ENCODE measurements at places on chromosomes 7 and 10.

DNA sequence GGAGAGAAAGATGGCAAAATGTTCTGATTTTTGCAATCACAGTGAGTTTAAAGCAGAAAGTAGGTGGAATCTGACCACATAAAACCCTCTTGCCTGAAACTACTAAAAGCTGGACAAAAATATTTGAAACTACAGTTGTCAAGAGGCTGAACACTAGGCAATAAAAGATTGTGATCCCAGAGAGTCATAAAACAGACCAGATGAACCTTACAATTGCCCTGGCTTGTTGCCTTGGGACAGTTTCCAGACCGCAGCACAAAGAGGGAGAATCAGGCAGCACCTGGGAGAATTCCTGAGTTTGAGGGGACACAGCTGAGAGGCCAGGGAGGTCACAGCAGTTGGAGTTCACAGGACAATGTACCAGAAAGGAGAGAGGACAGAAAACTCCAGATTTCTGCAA is 107.3 kb upstream of the NANOS1 start:
- DNase-seq = no peak

- DNase-seq = no peak
These were observed 40.1 kb upstream of the STRIP2 start for GRCh38 chr7:129394101-129394500.

DNA sequence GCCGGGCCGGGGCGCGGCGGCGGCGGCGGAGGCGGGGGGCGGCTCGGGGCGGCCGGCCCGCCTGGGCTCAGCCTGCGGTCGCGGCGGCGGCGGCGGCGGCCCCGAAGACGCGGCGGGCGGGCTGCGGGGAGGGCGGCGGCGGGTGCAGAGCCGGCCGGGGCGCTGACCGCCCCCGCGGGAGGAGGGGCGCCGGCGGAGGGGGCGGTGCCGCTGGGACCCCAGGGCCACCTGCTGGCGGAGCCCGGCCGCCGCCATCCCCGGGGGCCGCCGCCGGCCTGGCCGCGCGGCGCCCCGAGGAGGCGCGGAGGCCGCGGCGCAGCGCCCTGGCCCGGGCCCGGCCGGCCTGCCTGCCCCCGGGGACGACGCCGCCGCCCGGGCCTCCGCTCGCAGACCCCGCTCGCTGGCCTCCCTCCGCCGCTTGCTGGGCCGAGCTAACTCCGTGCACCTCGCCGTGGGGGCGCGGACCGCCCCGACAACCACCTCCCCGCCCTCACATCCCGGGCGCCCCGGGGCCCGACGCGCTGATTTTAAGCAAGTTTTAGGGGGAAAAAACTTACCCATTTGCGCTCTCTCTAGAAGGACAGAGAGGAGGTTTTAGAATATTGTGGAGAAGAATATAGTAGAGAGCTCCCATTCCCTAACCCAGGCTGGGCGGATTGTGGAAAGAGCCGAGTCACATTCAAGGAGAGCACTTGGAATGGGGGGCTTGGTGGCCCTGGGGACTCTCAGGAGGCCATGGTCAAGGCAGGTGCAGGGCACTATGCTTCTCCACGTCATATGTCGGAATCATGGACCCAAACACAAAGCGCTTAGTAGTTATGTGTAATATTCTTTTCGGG is at the start of gene BEND7:
Gene BEND7, minus strand, starts transcription at position 140 of the 839 bp plus-strand sequence. CDS start 481 bp downstream, outside the sequence.
- no peak for DNase-seq

DNA sequence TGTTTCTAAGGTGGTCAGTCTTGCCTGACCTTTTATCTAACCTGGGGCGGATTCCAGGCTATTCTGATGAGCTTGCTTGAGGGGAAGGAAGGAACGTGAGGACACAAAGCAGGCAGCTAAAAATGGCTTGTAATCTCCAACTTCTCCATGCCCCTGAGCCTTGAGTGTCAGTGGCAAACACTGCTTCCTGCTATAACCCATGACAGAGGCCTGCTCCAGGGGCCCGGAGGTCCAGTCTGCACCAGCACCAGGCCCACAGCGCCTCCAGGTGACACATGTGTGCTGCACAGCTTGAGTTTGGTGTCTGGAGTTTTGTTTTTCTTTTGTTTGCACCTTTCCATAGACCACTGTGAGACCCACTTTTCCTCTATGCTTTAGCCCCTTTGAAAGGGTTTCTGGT is 207.9 kb downstream of the PAXIP1 start:
- no peak for DNase-seq

DNA sequence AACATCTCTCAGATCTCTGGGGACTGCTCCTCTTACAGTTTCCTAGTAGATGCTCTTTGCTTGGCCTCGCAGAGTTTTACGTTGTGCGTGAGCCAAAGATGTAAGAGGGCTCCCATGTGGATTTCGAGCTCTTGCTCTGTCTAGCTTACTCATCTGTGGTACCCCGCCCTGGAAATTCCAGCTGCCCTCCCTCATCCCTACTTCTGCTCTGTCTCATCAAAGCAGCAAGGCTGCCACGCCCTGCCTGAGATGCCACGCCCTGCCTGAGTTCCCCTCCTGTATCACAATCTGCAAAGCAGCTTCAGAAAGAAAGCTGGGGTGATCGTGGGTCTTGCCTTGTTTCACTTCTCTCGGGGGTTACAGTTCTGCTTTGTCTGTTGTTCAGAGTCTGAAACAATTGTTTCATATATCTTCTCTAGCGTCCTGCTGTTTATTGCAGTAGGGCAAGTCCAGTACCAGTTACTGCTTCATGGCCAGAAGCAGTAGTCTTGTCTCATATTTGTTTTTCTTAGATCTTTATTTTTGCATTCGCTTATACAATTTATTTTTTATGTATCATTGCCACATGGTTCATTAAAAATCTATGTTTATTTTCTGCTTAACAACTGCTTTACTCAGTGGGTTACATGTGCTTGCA is 36.1 kb upstream of the CCNY start:
- no peak for DNase-seq

DNA sequence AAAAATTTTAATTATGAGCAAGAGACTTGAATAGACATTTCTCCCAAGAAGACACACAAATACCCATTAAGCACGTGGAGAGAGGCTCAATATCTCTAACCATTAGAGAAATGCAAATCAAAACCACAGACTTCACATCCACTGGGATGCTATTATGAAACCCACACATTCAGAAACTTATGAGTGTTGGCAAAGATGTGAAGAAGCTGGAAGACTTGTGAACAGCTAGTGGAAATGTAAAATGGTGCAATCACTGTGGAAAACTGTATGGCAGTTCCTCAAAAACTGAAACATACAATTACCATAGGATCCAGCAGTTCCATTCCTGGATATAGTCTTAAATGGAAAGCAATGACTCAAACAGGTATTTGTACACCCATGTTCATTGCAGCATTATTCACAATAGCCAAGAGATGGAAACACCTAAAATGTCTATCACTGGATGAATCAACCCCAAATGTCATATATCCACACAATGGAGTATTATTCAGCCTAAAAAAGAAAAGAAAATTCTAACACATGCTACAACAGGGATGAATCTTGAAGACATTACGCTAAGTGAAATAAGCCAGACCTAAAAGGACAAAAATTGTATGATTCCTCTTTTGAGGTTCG is 53.5 kb upstream of the FRMD4A start:
- no peak for DNase-seq

Measured in activated CD4-positive, alpha-beta T cell treated with anti-CD3 and anti-CD28 coated beads, Interleukin-2, Interleukin-6, amounts not matched to agents 100 ng/mL and 50 ng/mL, durations not matched to agents 16 hours and 8 hours (primary cell).